Right renal cortex interstitium (tissue), 3 donors: ENCODE measurements at places on chromosomes 7 and 10. TPM values are rescaled to one million over a fixed set of nuclear protein-coding genes. Genes with fewer than 3 reads are reported as not detected.

COL13A1 gene
- polyA plus RNA-seq: 19.5 TPM

DNA sequence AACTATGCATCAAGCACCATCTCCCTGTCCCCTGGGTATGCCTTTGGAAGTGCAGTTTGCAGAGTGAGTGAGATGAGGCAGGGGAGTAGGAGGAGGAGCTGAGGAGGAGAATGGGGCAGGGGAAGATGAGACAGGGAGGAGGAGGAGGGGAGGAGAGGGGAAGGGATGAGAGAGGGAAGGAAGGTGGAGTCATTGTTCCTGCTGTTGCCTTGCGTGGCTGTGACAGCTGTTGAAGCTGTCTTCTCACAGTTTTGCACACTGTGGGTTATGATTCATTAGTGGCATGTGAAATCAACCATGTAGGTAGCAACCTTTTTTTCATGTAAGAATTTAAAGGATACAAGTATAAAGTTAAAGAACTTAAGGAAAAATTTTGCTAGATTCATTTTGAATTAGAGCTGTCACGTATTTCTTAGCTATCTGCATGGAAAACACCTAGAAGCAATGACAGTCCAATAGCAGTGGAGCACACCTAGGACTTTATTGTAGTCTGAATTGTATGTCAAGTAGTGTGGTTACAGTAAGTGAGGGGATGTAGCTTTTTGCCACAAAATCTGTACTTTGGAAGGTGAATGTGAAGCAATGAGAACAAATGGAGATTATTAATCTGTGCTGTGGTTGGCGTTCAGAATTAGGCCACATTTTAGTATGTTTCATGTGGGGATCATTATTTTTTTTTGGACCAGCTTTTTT, 21.7 kb downstream of the CCM2 start:
- no peak for DNase-seq

LIPK gene
- polyA plus RNA-seq: not detected

DNA sequence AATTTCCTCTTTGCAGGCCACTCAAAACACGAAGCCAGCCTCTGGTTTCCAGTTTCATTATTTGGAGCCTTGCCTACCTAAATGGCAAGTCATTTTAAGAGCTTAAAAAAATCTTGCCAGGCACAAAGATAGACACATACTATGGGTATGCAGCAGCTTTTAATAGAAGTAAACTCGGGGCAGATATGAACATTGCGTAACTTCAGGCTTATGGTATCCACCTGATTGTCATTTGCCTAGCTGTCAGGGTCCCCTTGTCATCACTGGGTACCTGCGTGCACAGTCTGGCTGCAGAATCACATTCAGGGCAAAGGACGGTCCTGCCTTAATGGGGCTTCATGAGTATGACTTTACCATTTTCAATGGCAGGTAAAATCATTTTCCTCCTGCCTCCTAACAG, 466.1 kb upstream of the NRP1 start:
- no peak for DNase-seq

GRCh38 chr10:80429521-80429973, 21.2 kb downstream of the PRXL2A start:
- no peak for DNase-seq

EPO gene
- 0.11 TPM for polyA plus RNA-seq

DNA sequence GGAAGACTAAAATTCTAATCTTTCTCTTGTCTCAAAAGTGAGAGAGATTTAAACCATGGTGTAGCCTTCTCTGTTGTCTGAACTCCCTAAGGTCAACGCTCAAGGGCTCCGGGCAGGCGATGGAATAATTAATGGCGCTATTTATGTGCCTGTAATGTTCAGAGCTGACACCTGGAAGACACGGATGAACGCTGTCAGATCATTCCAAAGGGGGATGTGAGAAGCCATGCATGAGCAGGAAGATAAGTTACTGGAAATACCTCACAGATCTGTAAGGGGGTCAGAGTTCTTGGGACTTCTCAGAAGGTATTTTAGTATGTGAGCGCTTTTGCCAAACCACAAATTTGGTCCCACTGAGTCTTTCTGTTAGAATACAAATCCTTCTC, 73.3 kb upstream of the MTPN start:
- no peak for DNase-seq

GRCh38 chr10:116690356-116691322, 51.7 kb downstream of the HSPA12A start:
- DNase-seq: no peak
